H9 (cell line): ENCODE measurements at places on chromosomes 12 and 14.

DNA sequence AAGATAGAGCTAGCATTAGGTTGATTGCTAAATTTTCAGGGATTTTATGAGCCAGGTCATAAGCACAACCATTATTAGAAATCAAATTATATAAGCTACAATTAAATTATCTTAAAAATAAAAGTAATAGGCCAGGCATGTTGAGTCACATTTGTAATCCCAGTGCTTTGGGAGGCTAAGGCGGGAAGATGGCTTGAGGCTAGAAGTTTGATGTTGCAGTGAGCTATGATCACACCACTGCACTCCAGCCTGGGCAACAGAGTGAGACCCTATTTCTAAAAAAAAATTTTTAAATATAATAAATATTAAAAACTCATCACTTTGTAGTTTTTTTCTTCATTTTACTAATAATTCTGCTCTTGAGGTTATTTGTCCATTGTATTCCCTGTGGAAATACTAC, 1.9 kb upstream of the LIMA1 start:
- no peak for DNase-seq

DNA sequence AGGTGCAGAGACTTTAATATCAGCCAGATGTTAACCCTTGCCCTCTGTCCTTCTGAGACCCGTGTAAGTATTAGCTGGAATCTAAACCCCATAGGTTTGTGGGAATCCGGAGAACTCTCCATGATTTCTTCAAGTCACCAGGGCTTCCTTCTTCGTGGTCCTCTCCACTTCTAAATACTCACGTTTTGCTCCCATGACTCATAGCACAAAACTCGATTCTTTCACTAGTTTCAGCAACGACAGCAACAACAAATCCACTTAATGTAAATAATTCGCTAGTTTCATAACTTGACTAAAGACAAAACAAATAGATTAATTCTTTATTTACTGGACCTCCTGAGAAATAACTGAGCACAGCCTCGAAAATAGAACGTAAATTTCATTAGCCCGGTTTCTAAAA, 4.4 kb upstream of the CLEC2A start:
- DNase-seq, result no peak

- no peak for DNase-seq
Observed at GRCh38 chr12:25107920-25108319, 87.0 kb downstream of the DNAI7 start.

DNA sequence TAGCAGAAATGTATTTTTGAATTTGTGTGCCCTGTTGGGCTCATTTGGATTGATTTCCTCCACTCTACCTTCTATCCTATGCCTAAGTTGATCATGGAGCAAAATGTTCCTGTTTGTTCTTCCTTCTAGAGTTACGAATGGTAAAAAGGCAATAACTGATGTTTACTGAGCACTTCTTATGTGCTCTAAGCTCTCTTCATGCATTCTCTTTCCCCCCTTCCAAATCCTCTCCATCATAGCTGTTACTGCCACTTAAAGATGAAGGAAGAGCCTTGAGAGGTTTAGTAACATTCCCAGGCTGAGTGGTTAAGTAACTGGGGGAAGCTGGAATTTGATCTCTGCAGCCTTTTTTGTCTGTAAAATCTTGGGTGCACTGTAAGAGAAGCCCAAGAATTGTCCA, 60.1 kb downstream of the CHST11 start:
- no peak for DNase-seq

DNA sequence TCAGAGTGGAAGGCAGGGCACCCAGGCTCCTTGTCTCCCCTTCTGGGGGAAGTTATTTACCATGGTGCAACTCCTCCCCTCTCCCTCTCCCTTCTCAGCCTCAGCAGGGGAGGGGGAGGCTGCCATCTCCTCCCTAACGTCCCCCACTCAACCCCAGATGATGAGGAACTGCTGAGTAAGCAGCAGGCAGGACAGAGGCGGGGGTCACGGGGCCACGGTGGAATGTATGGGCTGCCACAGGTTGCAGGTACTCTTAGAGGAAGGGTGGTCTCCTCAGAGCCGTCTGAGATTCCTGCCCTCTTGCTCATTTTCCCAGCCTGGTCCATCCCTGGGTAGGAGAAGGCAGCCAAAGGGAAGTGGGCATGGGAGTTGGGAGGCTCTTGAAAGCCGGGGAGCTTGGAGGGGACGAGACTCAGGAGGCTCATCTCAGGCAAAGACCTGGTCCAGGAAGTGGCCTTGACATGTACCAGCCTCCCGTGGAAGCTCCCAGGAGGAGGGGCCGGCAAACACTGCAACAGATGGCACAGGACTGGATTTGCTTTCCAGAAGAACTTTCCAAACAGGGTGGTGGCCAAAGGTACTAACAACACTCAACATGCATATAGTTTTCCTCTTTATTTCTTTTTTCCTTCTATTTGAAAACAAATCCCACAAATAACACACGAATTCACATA, 19.0 kb downstream of the RIN3 start:
- DNase-seq, result no peak

- DNase-seq, result no peak
Observed at GRCh38 chr12:65432114-65432513, 153.6 kb downstream of the MSRB3 start.

DNA sequence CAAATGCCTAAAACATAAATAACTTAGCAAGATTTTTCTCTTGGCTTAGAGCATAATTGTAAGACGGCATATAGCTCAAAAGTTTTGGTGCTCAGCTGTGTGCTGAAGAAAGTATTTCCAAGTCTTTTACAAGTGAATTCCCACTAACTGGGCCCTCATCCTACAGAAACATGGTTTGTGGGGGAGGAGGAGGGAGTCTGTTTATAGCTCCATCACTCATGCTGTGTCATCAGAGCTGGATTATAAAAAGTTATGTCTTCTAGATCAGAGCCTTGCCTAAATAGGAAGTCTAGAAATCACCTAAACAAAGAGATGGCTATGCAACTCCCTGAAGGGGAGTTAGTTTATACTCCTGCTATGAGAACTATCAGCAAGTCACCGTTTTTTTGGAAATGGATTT, 65.9 kb upstream of the OTOGL start:
- no peak for DNase-seq

GRCh38 chr12:52084491-52085231, 5.2 kb downstream of the SMIM41 start:
- no peak for DNase-seq

GRCh38 chr12:75257510-75257909, 47.9 kb upstream of the KCNC2 start:
- DNase-seq, result no peak

DNA sequence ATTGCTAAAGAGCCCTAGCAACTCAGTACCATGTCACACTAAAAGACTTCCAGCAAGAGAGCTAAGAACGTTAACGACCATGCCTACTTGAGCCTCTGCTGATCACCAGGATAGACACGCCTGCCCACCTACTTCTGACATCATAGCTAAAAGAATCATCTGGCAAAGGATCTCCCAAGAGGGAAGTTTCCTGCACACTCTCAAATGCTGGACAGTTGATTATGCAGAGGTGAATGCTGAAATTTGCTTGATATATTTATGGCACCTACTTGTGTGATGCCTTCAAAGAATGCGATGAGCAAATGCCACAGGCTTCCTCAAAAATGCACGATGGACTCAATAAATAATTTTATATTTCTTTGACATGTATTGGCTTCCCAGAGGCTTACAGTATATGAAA, 113.6 kb downstream of the GALC start:
- DNase-seq, result no peak

DNA sequence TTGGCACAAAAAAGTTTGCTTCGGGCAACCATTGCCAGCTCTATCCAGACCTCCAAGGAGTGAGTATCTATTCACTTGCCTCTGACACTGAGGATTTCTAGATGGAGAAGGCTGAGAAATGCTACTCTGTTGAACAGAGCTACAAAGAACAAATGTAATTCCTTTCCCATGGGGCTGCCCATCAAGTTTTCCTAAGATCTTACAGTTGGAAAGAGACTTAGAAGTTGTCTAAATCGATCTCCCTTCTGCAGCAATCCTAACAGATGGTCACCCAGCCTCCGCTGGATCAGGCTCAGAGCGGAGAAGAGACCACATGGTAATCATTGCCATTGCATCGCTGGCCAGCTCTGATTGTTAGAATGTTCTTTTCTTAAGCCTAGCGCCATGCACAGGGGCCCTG, 110.1 kb upstream of the BCL2L14 start:
- no peak for DNase-seq

DNA sequence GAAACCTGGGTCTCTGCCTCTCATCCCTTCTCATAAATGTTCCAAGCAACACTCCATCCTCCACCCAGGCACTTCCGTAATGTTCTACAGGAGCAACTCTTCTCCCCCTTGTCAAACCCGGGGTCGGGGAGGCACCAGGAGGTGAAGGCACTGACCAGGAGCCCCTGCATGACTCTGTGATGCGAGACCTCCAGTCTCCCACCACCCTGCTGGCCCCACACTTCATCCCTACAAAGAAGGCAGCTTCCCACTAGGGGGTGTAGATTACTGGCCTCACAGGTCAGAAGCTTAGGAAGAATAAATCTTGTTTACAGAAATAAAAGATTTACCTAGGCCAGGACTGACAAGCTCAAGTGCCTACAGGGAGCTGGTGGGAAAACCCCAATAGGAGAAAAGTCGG, 47.2 kb downstream of the ERH start:
- no peak for DNase-seq

- no peak for DNase-seq
Observed at GRCh38 chr14:51014086-51014485, 69.8 kb upstream of the PYGL start.

- no peak for DNase-seq
Observed at GRCh38 chr12:33322519-33322918, 117.1 kb downstream of the SYT10 start.

DNA sequence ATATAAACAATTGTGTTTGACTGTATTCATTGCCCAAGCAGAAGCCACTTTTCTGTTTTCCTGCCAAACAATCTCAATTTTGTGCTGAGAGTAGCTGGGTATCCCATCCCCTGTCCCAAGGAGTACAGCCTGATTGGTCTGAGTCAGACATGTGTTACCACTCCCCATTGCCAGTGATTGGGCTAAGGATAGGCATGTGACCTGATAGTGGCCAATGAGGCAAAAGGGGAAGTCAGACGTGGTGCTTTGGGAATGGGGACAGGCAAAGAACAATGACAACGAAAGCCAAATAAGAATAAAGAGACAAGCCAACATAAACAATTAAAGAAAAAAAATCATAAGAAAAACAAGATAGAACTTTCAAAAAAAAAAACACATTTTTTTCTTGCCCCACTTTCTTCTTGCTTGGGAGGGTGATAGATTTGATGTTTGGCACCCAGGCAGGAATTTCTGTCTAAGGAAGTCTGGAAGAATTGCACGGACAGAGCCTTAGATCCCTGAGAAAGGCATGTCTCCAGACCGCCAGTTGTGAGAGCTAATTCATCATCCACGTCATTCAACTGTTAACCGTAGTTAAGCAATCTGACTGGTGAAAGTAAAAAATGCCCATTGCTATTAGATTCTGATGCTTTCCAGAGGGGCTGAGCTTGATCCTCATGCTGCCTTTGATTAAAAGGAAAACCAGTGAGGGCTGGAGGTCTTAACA, 626.6 kb upstream of the TMEM132C start:
- no peak for DNase-seq

GRCh38 chr12:116343331-116343884, 65.9 kb upstream of the MED13L start:
- no peak for DNase-seq

GRCh38 chr12:119802472-119802871, 74.6 kb downstream of the CIT start:
- no peak for DNase-seq

- DNase-seq, result peak; percentile 80
Observed at GRCh38 chr14:37172024-37172869, at the start of gene SLC25A21. TSS of gene SLC25A21 (minus strand) at chr14:37172606.

- DNase-seq, result no peak
Observed at GRCh38 chr12:50271724-50272247, 11.5 kb downstream of the LIMA1 start.

DNA sequence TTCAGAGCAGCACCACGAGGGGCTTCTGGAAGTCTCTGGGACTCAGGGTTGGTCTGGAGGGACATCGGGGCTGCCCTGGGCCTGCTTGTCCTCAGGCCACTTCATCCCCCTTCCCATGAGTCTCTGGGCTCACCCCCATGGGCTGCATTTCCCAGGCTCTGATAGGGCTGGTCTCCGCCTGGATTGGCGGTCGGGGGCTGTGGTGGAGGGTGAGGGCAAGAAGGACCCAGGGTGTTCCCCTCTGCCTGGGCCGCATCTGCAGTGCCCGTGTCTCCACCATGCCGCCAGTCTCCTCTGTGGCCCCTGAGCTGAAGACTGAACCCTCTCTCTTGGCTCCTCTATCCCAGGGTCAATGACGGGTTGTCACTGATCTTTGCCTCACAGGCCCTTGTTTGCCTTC, 242.1 kb downstream of the ADGRD1 start:
- peak; percentile 12 for DNase-seq

DNA sequence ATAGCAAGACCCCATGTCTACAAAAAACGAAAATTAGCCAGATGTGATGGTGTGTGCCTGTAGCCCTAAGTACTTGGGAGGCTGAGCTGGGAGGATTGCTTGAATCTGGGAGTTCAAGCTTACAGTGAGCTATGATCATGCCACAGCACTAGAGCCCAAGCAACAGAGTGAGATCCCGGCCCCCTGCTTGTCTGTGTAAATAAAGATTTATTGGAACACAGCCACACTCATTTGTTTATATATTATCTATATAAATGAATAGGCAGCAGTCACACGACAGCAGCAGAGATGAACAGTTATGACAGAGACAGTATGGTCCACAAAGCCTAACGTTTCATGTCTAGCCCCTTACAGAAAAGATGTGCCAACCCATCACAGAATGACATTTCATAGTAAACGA, 14.8 kb downstream of the DDX54 start:
- no peak for DNase-seq

DNA sequence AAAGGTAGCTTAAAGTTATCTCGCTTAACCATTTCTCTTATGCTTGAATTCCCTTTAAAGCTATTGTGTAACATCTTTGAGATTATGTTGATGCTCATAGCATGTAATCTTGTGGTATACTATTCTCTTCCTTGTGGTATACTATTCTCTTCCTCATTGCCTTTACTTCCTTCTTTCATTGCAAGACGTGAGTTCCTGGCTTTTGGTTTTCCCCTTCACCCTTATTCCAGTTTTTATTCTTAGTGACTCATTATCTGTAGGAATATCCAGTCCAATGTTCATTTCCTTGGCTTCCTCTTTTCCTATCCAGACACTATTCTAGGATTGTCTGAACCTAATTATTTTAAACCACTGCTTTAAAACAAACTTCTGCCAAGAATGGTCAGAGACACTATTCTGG, 564.0 kb downstream of the CCER1 start:
- DNase-seq, result no peak
